ENCODE measurements at places on chromosomes 4 and X. TPM values are rescaled to one million over a fixed set of nuclear protein-coding genes. Genes with fewer than 3 reads are reported as not detected.

Gene FAM90A26
- not detected for total RNA-seq

Gene MAGEA12
- not detected for total RNA-seq

Gene TMEM187
- 4.9 TPM for total RNA-seq

Gene MCTS1
- total RNA-seq, result 37.4 TPM

Gene SHROOM4
- total RNA-seq, result 0.43 TPM

Gene INTU
- total RNA-seq, result 6.5 TPM

Gene GPR143
- 0.43 TPM for total RNA-seq

Gene MSANTD1
- 0.21 TPM for total RNA-seq

Gene VSIG4
- total RNA-seq, result not detected

Gene HTT
- 32.0 TPM for total RNA-seq

Gene ZAR1
- total RNA-seq, result not detected

Gene FUNDC1
- 11.3 TPM for total RNA-seq

Gene CT45A3
- total RNA-seq, result not detected

Gene MAB21L2
- total RNA-seq, result not detected

Gene ENPEP
- 0.21 TPM for total RNA-seq

Gene LUZP4
- total RNA-seq, result not detected

Gene NR3C2
- 0.64 TPM for total RNA-seq

Gene DCAF12L2
- total RNA-seq, result 0.24 TPM

Gene DIPK2B
- total RNA-seq, result under 0.01 TPM

Gene PABPC5
- 0.24 TPM for total RNA-seq

Gene CXCL8
- total RNA-seq, result 3.2 TPM

Measured in tracheal epithelial cell (primary cell).